B cell (primary cell): ENCODE measurements at places on chromosomes 12 and 14. TPM values are rescaled to one million over a fixed set of nuclear protein-coding genes. Genes with fewer than 3 reads are reported as not detected.

The PTPRR gene
- not detected in 2 replicates for total RNA-seq

- no peak for DNase-seq
Measured at GRCh38 chr12:23356927-23357708, 592.4 kb downstream of the SOX5 start.

The PRPH gene
- total RNA-seq = not detected in 2 replicates

The COA8 gene
- total RNA-seq = 24.9 and 31.3 TPM in 2 replicates

The POTEG gene
- not detected in 2 replicates for total RNA-seq

The TDRD9 gene
- total RNA-seq = 2.4 and 3.4 TPM in 2 replicates

The MYF6 gene
- total RNA-seq = not detected in 2 replicates

The P2RX2 gene
- not detected in 2 replicates for total RNA-seq

DNA sequence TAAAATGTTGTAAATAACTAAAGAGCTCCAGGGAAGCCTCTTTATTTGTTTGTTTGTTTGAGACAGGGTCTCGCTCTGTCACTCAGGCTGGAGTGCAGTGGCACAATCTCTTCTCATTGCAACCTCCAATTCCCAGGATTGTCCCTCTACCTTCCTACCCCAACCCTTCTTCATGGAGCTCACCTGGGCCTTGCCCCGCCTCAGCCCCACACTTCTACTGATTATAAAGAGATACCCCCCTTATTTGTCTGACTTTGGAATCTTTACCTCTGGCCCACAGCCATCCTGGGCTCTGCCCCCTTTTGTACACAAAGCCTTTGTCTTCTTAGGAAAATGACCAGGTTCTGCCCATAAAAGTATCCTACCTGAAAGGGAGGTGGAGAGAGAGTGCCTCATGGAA lies 9.1 kb upstream of the BLTP3B start:
- no peak for DNase-seq

- peak; percentile 38 for DNase-seq
Measured at GRCh38 chr12:32533971-32534590, 134.7 kb downstream of the FGD4 start.

GRCh38 chr12:3409662-3410061 lies 81.3 kb upstream of the PRMT8 start:
- no peak for DNase-seq

The CD27 gene
- 116 TPM in 2 replicates for total RNA-seq
